Breast epithelium (tissue), 4 donors: ENCODE measurements at places on chromosomes 6 and 20.

DNA sequence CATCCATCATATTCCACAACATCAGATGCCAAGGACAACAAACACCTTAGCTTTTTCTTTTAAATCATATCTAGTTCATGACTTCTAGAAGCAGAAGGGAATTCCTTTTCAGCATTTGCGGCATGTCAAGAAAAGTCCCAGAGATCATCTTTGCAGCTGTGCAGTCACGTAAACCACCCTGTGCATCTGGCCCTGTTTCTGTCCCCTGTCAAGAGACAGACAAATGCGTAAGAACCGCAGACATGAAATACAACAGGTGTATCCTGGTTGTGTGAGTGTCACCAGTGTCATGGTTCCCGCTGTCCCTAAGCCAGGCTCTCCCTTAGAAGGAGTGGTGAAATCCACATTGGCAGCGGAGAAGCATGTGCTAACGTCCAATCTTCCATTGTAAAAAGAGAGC is 28.1 kb downstream of the LY86 start:
- DNase-seq, result no peak

DNA sequence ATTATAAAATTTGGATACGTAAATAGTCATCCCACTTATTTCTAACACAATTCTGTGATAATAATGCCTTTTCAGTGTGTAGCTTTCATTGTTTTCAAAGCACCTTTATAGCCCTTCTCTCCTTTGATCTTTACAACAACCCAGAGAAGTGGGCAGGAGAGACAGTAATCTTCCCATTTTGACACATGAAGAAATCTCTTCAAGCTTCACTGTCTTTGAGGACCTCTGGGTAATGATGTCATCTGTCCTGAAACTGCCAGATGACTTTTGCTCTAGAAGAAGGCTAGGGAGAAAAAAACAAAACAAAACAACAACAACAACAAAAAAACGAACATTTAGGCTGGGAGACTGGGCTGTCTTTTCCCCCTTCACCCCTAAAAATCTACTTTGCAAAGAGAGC is 203.0 kb downstream of the KCNQ5 start:
- no peak for DNase-seq

DNA sequence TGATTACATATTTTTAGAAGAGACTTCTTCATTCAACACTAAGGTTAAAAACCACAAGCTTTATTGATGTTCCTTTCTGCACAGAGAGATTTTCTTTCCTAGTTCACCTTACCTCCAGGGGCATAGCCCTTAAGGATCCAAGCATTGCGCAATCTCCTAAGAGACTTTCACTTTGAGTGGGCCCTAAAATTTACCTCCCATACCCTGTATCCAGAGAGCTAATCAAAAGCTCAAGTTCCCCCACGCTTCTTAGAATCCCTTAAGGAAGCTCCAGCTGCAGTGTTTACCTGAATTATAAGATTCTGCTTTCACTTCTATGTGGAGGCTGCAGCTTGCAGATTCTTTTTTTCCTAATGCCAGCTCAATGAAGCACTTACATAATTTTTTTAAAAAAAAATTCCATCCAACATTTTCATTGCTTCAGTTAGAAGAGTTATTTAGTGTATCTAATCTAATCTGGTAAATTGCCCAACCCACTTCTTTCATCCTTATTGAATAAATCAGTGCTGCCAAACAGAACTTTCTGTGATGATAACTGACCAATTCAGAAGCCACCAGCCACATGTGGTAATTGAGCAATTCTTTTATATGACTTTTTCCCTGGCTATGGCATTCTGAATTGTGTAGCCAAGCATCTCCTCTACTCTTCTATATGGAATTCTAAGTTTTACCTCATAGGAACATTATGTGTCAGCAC is 24.6 kb upstream of the SPTLC3 start:
- DNase-seq, result no peak

- no peak for DNase-seq
Measured at GRCh38 chr6:148502083-148502772, 159.6 kb downstream of the SASH1 start.

GRCh38 chr6:135195522-135195921 is 14.4 kb downstream of the MYB start:
- no peak for DNase-seq

DNA sequence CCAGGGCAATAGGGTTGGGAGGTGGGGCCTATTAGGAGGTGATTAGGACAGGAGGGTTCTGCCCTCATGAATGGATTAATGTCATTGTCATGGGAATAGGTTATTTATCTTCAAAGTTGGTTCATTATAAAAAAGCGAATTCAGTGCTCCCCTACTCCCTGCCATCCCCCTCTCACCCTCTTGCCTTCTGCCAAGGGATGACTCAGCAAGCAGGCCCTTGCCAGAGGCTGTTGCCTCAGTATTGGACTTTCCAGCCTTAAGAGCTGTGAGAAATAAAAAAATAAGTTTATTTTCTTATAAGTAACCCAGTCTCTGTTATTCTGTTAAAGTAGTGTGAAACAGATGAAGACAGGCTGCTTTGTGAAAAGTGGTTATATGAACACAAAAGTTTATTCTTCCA is 381.1 kb upstream of the ZFP64 start:
- no peak for DNase-seq

GRCh38 chr6:17450832-17451231 is 57.4 kb downstream of the CAP2 start:
- DNase-seq, result no peak

- peak; percentile 36 for DNase-seq
Measured at GRCh38 chr6:15479761-15480160, 183.1 kb downstream of the DTNBP1 start.

DNA sequence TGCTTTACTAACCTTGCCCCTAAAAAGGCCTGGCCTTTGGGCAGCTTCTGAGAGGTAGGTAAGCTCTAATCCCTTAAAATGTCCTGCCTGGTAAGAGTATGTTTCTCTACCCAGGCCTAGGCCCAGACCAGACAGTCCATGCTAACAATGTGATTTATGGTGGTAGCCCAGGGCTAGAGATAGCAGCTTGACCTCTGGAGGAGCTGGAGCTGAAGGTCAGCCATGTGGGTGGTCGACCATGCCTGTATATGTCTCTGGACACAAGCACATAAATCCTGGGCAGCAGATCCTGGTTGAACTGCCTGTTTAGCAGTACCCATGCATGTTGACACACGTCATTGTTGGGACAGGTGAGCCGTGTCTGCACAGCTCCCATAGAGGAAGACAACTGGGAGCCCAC is 62.1 kb upstream of the PHACTR1 start:
- no peak for DNase-seq

GRCh38 chr20:3798373-3798768 is 2.3 kb downstream of the CDC25B start:
- no peak for DNase-seq

DNA sequence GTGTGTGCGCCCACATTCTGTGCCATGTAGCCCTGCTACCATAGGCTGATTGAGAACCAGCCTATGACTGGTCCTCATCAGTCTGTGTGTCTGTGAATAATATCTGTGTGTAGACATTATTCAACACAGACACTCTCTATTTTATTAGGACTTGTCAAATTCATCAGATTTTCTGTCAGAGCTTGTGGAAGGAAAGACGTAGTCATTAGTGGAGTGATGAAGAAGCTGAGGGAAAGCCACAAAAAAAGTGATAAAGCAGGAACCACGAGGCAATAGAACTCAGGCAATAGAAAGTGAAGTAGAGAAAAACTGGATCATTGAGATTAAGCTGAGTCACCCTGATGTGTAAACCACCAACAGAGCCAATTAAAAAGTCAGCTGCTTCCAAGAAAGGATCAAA is 122.2 kb upstream of the MARCKS start:
- no peak for DNase-seq

DNA sequence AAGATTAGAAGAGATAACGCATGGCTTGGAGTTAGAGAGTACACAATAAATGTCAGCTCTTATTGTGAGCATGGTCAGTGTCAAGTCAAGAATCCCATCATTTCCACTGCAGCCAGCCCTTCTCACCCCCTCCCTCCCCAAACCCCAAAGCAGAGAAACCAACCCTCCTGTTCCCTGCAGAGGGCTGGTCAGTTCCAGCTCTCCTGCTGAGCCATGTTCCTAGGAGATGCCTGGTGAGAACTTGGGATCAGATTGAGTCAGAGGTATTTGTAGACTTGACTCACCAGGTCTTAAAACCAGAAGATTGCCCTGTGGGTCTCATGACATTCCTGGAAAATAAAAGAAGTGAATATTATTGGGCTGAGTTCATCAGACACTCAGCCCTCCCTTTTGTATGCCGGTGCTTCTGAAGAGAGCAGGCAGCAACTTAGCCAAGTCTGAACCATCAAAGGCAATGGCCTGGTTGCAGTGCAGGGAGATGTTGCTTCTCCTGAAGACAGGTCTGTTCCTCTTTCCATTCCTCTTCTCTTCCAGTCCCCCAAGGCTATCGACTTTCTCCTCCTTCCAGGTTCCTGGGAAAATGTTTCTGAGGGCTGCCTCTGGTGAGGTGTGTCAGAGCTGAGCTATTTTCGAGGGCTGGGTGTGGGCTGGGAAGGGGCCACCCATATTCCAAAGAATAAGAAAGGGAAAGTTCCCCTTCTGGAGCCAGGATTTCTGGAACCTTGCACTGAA is 278.2 kb upstream of the SUPT3H start:
- no peak for DNase-seq

GRCh38 chr6:116115781-116116180 is 10.2 kb downstream of the COL10A1 start:
- DNase-seq, result no peak

DNA sequence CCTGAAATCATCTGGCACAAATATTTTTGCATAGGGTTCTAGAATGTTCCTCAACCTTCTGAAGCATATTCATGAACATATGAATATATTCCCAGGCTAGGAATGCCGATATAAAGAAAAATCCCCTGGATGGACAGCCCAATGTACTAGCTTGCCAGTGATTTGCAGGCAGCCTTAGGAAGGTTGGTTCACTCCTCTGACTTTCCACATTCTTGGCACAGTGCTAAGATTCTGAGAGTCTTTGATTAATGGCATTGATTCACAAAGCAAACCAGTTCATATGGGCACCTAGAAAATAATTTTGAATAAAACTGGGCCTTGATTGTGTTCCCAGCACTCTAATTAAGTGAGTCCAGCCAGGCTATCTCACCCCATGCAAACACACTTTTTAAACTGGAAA is 56.9 kb upstream of the ENPP4 start:
- DNase-seq, result no peak

DNA sequence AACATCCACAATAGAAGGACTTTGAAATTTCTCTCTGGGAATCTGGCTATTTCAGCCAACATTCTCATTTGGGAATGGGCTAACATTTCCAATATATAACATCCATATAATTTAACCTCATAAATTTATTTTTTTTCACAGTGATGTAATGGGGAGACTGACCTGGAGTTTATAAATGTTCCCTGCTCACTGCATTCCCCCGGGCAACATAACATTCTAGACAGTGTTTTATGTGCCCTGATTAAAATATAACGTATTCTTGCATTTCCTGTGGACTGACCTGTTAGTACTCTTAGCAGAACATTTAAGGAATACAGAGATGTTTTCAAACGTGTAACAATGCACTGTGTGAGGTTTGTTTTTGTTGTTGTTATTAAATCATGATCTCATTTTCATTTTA is 20.9 kb downstream of the TSHZ2 start:
- DNase-seq, result no peak

GRCh38 chr20:36308986-36309385 is 2.8 kb downstream of the DLGAP4 start:
- no peak for DNase-seq

DNA sequence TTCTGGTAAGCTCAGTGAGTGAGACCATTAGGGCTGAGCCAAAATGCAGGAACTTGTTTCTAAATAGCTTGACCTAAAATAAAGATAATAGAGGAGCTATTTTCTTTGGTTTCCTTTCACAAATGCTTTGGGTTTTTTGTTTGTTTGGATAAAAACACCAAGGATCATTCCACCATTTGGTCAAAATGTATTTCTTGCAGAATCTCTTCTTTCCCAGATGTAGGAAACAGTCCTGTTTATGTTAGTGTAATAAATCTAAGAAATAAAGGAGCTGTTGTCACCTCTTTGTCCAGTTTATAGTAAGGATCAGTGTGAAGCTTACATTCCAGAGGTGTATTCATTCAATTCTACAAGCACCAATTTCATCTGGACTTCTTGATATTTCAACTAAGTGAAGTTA is 297.8 kb downstream of the GJA1 start:
- no peak for DNase-seq

DNA sequence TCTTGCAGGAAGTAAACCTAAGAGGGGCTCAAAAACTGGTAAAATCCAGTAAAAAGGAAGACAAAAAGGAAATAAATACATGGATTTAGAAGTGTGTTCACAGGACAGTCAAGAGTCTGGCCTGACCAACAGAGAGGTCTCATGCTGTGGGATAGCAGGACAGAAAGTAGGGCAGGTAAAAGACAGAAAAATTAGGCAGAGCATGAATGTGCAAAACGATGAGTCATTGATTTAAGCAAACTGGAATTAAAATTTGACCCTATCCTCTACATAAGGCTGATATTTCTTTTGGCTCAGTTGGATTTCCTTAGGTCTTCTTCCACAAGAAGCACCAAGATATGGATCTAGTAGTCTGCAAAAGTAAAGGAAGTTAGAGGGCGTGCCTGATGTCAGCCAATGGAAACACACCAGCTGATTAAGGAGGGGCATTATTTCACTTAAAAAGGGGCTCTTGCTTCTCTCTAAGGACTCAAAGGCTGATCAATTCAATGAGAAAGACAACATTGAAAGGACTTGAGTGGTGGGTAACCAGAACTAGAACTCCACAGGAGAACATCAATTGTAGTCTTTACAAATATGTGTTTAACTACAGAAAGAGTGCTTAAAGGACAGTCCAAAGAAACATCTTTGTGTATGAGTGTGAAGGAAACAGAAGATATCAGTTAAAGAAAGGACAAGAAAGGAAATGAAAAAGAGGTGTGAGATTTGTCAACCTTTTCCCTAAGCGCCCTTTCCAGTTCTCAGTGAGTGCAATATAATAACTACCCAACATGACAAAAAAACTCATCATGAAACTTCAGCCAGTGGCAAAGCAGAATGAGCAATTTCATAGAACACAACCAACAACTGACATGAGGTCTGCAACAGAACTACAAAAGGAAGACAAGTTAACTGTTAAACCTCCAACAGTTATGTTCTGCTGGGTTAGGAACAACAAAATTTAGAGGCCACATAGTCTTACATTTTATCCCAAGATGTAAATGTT is 19.4 kb upstream of the MYB start:
- no peak for DNase-seq

DNA sequence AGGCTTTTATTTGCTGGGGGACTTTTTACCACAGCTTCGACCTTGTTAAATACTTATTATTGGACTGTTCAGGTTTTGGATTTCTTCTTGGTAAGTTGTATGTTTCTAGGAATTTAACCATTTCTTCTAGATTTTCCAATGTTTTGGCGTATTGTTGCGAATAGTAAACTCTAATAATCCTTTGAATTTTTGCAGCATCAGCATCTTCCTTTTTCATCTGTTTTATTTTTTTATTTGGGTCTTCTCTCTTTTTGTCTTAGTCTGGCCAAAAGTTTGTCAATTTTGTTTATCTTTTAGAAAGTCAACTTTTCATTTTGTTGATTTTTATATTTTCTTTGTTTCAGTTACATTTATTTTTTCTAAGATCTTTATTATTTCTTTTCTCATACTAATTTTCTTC is 1272.0 kb downstream of the HACE1 start:
- no peak for DNase-seq

DNA sequence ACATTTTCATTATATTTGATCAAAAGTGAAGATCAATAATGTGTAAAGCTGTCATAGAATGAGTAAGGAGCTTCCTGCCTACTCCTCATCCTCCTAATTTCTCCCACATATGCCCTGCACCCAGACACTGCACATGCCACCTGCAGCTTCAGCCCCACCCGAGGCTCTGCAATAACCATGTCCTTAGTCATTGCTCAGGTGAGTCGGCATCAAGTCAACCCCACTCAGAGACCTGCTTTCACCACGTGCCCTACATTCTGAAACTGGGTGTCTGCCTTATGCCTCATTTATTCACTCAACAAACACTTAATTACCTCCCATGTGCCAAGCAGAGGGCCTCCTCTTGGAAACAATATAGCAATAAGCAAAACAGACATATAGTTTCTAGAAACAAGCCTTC is 15.4 kb upstream of the TNFAIP3 start:
- no peak for DNase-seq
